ENCODE measurements at places on chromosomes 4 and X.

GRCh38 chr4:54657551-54658251 is at the start of gene KIT:
Gene KIT (plus strand): TSS chr4:54657957. CDS start chr4:54658015, 58 bp downstream.
- DNase-seq = peak; percentile 93

DNA sequence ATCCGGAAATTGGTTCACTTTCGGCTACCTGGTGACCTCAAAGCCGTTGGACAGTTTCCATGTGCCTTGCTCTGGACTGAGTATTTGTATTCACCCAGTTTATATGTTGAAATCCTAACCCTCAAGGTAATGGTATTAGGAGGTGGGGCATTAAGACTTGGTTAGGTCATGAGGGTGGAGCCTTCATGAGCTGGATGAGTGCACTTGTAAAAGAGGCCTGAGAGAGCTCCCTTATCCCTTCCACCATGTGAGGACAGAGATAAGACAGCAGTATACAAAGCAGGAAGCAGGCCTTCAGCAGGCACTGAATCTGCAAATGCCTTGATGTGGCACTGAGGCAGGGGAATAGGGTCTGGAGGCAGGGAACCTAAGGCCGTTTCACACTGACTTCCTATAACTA is 5.3 kb upstream of the OPHN1 start:
- peak; percentile 88 for DNase-seq

GRCh38 chr4:166822386-166822785 is 411.9 kb downstream of the SPOCK3 start:
- DNase-seq = no peak

GRCh38 chr4:183504930-183505610 is at the start of gene ING2:
Gene ING2 (plus strand): TSS chr4:183505058. CDS start chr4:183505196, 138 bp downstream.
- DNase-seq = peak; percentile 93

DNA sequence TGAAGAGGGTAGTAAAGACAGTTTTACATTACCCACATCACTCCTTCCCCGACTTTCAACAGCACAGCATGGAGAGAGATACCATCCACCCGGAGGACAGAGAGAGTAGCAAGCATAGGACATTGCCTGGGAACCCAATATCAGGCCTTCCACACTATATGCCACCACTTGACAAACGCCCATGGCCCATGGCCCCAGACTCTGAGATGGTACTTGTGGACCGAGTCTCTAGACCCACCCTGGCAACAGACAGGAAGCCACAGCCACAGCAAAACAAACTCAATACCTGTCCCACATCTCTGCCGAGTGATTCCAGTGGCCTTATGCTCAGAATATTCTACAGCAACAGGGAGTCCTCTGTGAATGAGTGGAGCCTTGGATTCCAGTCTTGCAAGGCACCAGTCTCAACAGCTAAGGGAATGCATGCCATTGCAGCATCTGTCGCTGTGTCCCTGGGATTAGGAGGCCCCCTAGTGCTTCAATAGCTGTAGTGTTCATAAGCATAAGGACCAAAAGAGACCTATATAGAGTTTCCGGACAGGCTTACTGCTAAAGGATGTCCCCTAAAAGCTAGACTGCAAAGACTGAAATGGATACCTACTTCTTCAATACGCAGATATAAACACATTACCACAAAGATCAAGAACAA is 14.7 kb upstream of the CT55 start:
- DNase-seq = peak; percentile 72

- no peak for DNase-seq
These were observed 40.3 kb downstream of the LRBA start for GRCh38 chr4:150974750-150975149.

- DNase-seq = no peak
These were observed 10.4 kb downstream of the LAS1L start for GRCh38 chrX:65524139-65524538.

GRCh38 chr4:105155426-105155825 is 8.8 kb downstream of the TET2 start:
- no peak for DNase-seq

- DNase-seq = no peak
These were observed 3.2 kb downstream of the RAB33A start for GRCh38 chrX:130174937-130175336.

GRCh38 chrX:151176231-151176750 is at the start of gene GPR50:
Gene GPR50 (plus strand): TSS chrX:151176584. CDS start chrX:151176722, 138 bp downstream.
- no peak for DNase-seq

- DNase-seq = no peak
These were observed 86.9 kb upstream of the BMP2K start for GRCh38 chr4:78689261-78689660.

- DNase-seq = no peak
These were observed 105.5 kb downstream of the ARHGAP24 start for GRCh38 chr4:85580489-85580888.

GRCh38 chrX:46967547-46967946 is 55.3 kb downstream of the JADE3 start:
- DNase-seq = no peak

DNA sequence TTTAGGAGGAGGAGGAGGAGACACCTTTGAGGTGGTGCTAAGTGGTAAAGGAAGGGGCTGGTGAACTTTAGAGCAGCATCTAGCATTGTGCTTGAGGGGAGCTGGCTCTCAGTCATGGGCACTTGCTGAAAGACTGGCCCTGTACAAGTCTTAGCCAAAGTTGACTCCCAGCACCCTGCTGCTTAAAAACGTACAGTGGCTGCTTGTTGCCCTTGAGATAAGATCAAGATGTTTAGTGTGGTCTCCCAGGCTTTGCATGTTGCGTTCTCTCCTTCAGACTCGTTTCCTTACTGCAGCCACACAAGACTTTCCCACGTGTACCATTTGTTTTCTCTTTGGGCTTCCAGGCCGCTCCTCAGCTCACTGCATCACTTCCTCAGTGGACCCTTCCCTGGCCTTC is 1.8 kb downstream of the MED28 start:
- DNase-seq = peak; percentile 52

DNA sequence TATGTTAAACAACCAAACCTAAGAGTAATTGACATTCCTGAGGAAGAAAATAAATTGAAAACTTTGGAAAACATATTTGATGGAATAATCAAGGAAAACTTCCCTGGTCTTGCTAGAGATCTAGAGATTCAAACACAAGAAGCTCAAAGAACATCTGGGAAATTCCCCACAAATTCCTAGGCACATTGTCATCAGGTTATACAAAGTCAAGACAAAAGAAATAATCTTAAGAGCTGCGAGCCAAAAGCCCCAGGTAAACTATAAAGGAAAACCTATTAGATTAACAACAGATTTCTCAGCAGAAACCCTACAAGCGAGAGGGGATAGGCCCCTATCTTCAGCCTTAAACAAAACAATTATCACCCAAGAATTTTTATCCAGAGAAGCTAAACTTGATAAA is 1082.0 kb upstream of the IGFBP7 start:
- DNase-seq = no peak

DNA sequence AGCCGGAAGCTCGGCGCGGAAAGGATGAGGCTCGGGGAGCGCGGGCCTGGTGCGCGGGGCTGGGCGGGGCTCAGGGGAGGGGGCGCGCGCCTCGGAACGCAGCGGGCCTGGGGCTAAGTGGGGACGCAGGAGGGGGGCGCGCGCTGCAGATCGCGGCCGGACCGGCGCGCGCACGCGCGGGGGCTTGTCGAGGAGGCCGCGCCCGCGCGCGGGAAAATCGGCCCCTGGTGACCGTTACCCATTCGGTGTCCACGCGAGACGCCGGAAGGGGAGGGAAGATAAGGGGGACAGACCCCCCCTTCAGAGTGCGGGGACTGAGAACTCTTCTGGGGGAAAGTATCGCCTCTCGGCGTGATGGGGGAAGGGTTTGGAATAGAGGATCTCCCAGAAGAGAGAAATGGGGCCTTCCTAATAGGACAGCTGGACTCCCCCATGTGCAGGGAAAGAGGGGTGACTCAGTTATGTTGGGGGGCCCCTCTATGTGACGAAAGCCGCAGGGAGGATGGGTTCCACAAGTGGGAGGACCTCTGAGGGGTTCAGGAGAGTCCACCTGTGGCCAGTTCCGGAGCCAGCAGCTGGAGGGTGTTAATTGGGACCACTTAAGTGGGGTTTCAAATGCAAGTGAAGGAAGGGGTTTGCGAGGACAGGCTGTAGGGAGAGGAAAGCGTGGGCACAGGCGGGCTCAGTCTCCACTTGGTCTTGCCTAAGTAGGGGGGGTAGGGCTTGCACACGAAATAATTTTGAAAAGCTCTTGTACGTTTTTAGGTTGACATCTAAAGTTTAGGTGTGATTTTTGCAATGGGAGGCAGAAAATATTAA is 584 bp downstream of the SUV39H1 start:
- DNase-seq = peak; percentile 85

DNA sequence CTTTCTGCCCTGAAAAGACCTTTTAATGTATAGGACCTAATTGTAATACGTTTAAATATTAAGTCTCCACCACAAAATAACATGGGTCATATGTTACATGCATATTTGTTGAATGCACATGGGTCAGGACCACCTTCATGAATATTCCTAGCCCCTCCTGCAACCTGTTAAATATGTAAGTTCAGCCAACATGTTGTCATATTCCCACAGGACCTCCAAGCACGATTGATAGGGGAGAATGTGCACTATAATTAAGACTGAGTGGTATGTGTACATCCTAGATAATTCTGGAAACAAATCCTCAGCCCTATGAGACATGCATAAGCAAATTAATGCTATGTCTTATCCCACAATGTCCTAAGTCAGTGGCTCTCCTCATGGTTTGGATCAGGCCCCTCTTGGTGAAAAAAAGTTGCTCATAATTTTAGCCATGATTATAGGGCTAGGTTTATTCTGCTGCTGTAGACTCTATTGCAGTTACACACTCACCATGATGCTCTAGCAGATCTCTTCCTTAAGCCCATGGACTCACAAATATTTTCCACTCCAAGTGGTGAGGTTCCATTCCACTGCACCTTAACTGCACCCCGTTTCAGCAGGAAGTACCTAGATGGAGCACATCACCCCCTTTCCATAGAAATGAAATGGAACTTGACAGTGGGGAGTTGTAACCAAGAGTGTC is 10.2 kb downstream of the TIGD2 start:
- DNase-seq = no peak

DNA sequence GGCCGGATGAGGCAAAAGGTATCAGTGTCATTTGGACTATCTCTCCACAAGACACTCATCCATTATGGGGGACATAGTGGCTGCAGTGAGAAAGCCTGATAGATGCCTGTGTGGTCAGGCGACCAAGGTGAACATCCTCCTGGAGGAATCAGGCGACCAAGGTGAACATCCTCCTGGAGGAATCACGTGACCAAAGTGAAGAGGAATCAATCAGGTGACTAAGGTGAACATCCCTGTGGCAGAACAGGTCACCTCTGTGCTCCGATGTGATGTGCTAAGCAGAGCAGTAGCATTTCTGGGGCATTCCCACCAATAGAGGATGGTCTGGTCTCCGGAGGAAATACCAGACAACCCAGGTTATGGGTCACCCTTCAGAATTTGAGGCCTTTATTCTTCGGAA is 44.0 kb downstream of the RNF212 start:
- DNase-seq = no peak

DNA sequence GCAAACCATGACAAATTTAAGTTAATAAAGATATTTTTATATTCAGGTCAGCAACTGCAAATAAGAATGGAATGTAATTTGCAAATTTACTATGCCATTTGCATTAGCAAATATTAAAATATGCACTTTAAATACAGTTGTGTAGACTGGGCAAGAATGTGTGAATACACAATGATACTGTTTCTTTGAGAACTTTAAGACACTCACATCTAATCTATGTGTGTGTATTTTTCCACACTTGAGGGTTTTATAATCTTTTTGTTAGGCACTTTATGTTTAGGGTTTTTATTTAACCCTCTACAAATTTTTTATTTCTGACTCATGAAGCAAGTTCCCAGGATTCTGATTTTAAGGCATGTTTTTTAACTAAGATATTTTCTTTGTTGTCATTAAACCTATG is 23.9 kb upstream of the NDNF start:
- no peak for DNase-seq

DNA sequence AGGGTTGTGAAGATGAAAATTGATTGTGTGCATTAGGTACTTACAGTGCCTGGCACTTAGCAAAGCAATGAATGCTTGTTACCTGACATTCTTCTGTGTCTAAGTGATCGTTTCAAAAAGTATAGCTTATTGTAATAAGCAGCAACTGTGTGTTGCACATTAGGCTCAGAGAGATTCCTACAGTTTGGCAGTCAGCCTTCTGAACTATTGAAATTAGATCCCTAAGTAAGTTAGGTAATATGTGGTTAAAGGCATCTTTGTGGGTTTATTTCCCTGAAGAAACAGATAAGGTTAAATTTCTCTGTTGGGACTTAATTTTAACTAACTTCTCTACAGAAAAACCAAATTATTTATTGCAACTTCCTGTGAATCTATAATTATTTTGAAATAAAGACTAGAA is 93.4 kb downstream of the REPS2 start:
- no peak for DNase-seq

GRCh38 chr4:673349-674091 is 556 bp downstream of the ATP5ME start:
- peak; percentile 60 for DNase-seq

DNA sequence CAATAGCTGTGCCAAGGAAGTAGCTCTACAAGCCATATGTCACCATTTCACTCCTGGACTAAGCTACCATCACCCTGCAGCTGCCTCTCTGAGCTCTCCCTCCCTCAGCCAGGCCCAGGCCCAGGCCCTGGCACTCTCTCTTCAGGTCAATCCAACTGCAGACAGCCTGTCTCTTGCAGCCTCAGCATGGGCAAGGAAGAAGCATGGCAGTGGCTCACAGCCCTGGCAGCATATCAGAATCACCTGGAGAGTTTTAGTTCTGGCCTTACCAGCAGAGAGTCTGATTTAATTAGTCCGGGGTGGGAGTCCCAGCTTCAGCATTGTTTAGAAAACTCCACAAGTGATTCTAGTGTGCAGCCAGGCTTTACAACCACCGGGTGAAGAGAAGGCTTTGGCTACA is 31.5 kb downstream of the NALF2 start:
- DNase-seq = no peak

GRCh38 chr4:110216129-110216528 is 17.7 kb upstream of the ELOVL6 start:
- DNase-seq = no peak

- DNase-seq = peak; percentile 13
These were observed 11.2 kb downstream of the RBM41 start for GRCh38 chrX:107107459-107107858.

- no peak for DNase-seq
These were observed 582.0 kb downstream of the ADGRL3 start for GRCh38 chr4:61782133-61782532.

DNA sequence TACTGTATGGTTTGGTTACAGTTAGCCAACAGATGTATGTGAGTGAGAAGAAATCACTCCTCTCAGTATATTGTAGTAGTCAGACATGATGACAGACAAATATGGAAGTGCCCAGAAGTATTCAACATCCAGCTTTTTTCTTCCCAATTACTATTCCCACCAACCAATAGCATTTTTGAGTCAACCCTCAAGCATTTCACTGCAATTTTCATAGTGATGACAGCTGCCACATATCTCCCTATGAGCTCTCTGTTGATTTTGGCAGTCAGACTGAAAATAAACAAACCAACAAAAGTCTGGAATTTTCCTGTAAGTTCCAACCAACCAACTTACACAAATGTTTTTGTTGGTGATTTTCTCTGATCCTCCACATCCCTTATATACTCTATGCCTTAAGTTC is 8.2 kb upstream of the TRAM1L1 start:
- no peak for DNase-seq

All from hematopoietic multipotent progenitor cell treated with erythropoietin and hydrocortisone succinate and interleukin-3 and kit ligand, for 4 days (in vitro differentiated cells).